ENCODE measurements at places on chromosomes 6 and 20. TPM values are rescaled to one million over a fixed set of nuclear protein-coding genes. Genes with fewer than 3 reads are reported as not detected.

DNA sequence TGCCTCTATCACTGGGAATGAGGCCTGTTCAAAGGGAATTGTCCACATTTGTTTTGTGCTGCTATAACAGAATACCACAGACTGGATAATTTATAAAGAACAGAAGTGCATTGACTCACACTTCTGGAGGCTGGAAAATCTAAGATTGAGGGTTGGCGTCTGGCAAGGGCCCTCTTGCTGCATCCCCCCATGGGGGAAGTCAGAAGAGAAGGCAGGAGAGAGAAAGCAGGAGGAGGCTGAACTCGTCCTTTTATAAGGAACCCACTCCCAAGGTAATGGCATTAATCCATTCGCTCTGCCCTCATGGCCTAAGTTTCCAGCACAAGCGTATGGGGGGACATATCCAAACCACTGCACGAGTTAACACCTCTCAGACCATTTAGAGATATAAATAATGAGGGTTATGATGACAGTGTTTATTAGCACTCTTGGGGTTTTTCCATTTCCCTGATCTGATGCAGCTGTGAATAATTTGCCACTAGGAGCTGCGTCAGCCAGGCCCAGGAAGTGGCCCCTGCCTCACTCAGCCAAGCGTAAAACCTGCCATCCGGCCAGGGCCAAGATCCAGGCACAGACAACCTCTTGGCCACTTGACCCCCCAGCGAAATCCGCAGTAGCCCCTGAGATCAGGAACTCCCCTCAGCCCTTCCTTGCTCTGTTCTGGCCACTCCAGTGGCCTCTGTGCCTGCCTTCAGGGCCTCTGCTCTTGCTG, 14.2 kb upstream of the SLCO4A1 start:
- ATAC-seq, result no peak

GRCh38 chr20:9966966-9967365, 67.8 kb upstream of the ANKEF1 start:
- no peak for ATAC-seq

NXT1 gene
- total RNA-seq, result 18.1 TPM

- no peak for ATAC-seq
These were observed 12.7 kb upstream of the JAG1 start for GRCh38 chr20:10686356-10687133.
